SHP77 (cell line): ENCODE measurements at places on chromosomes 12 and 14.

DNA sequence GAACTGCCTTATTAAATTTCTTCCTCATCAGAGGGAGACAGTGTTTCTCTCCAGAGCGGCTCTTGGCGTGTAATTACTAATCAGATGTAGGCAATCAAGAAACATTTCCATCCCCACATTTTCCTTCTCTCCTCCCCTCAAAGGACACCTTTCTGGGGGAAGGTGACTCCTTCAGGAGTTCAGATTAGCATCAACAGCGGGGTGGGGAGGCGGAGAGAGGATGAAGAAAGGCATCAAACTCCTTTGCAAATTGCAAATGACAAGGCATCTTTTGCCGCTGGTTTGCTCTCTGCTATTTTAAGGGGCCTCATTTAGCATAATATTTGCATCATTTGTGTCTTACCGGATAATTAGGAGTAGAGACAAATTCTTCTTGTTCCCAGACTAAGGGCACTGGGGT lies 231.7 kb upstream of the SRRM4 start:
- DNase-seq = no peak

DNA sequence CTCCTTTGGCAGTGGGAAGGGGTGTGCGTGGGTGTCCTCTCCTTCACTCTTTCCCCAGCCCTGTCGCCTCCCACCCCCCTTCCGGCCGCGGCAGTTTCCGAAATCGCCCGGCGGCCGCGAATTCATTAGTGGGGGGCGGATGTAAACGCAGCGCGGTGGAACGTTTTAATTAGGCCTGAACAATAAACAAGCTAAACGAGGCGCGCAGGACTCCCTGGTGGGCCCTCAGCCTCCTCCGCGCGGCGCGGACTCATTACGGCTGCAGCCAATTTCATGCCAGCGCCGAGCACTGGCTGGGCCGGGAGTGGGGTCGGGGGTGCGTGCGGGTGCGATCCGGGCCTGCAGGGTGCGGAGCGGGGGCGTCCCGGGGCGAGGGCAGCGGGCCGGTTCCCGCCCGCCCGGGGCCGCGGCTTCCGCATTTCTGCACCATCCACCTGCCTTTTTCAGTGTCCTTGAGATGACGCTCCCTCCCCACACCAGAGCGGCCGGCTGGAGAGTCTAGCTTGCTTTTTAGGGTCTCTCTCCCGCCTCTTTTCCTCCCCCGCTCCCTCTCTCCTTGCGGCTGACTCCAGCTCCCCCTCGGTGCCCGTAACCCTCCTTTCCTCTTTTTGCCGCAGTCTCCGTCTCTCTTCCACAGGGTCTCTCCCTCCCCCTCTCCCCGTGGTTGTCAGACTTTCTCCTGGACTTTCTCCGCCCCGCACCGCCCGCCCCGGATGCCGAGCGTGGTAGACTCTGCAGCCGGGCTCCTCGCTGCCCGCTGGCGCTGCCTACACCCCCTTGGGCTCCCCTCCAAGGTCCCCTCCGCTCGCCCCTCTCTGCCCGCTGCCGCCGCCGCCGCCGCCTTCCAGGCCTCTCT lies at the start of gene CISTR:
CISTR (minus strand) TSS at position 644 of the 856 bp plus-strand sequence.
- no peak for DNase-seq

- no peak for DNase-seq
These were observed 49.8 kb downstream of the NTS start for GRCh38 chr12:85923767-85924331.

GRCh38 chr12:88035271-88035906 lies 6.2 kb upstream of the C12orf50 start:
- DNase-seq = peak; percentile 85

DNA sequence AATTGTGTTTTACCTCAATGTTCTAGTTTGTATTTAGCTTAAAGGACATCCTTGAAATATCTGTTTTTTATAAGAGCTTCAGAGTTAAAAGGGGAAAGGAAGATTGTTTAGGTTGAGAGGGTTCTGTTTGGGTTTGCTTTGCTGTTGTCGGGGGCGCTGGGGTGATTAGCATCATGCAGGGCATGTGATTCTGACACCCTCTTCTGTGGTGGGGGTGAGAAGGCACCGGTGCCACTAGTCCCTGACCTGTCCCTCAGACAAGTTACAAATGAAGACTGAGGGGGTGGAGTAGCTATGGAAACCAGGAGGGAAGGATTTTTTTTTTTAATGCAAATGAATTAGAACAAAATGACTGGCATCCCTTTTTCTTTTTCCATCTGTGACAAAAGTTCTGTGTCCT lies 291.3 kb downstream of the RPAP3 start:
- no peak for DNase-seq

DNA sequence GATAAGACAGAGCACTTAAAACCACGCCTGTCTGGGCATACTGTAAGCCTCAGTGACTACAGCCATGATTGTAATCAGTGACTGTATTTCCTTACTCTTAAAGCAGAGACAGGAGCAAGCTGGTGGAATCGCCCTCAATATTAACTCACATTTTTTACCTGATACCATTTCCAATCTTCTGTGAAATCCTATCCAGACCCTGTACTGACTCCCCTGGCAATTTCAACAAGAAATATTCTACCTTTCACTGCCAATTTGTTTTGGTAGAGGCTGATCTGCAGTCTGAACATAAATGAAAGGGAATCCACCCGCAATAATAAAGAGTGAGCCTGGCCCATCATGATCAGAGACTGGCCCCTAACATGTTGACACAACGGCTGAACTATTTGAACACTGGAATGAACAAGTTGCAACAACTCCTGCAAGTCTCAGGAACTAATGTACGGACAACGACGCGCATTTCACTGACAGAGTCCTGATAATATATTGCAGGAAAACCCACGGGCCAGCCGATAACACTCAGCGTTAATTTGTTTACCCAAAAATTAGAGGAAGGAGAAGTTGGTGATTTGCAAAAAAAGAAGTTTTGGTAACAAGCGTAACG lies 195.5 kb upstream of the BTG1 start:
- no peak for DNase-seq

DNA sequence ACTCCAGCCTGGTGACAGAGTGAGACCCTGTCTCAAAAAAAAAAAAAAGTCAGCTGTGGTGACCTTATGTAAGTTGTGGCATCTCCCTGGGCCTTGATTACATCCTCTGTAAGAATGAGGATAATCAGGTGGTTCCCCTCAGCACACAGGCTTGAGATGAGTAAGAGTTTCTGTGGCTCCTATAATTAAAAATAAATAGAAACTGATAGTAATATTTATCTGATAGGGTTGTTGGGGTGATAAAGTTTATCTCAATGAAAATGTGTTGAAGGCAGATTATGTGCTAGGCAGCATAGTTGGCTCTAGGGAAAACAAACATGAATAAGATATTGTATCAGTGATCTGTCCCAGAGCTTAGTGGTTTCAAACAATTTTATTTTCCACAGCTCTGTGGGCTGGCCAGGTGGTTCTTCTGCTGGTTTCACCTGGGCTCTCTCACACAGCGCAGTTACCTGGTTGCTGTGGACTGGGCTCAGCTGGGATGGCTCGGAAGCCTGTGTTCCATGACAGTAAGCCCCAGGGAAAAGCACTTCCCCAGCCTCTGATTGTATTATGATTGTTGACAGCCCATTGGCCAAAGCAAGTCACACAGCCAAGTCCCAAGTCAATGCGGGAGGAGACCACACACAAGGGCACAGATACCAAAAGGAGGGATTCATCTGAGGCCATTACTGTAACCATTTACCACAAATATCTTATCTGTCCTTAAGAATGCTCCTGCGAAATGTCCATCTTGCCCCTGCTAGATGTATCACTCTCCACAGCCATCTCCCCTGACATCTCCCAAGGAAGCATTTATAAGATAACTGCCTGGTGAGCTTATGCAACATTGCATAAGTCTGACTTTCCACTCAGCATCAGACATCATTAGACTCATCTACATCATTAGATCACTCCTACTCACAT lies 151.7 kb downstream of the NUAK1 start:
- DNase-seq = no peak

DNA sequence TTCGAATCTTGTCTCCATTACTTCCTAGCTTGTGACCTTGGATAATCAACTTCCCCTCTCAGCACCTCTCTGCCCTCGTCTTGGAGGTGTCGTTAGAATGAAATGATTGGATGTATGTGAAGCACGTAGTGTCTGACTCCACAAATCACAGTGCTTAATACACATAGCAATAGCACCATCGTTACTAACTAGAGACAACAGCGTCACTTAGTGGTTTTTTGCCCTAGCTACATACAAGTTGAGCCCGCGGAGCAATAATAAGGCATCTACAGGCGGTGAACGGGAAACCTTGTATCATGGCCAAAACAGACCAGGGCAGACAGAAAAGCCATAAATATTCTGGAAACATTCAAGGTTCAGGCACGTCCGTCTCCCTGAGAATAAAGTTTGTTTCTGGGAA lies 154.9 kb downstream of the ASCL4 start:
- DNase-seq = peak; percentile 47

DNA sequence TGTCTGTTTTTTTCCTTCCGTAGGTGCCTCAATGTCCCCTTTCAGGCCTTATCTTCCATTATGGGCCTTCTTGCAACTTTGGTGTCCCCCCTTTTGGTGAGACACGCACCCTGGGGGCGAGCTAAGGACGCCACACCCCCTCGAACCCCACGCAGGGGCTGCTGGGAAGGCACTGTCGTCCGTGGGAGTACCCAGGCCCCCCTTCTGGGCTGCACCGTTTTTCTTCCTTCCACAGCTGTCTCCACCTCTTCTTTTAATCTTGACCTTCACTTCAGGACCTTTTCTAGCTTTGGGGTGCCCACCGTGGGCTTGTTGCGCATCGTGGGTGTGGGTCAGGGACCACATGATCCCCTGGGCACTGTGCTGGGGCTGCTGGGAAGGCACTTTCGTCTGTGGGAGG lies 271.8 kb downstream of the ALG10 start:
- DNase-seq = no peak

GRCh38 chr12:34109390-34109789 lies 87.1 kb downstream of the ALG10 start:
- DNase-seq = no peak

- no peak for DNase-seq
These were observed 19.9 kb downstream of the BDKRB2 start for GRCh38 chr14:96224480-96225096.

DNA sequence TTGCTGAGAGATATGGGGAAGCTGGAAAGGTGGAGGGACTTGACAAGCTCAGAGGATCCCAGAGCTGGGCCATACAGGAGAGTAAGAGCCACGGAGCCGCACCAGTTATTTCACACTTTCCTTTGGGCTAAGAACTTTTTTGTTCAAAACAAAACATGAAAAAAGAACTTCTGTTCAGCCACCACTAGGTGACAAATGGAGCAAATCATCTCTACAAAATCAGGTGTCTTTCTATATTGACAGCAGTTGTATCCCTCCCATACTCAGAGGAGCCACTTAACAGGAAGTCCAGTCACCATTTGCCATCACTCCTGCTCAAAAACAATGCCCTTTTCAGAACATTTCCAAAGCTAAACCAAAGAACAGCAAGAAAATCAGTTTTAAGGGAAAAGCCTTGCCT lies 70.3 kb upstream of the DBX2 start:
- no peak for DNase-seq

GRCh38 chr14:93702946-93703345 lies 85.3 kb downstream of the PRIMA1 start:
- no peak for DNase-seq

- no peak for DNase-seq
These were observed 231.1 kb upstream of the FKBP4 start for GRCh38 chr12:2563709-2564108.

DNA sequence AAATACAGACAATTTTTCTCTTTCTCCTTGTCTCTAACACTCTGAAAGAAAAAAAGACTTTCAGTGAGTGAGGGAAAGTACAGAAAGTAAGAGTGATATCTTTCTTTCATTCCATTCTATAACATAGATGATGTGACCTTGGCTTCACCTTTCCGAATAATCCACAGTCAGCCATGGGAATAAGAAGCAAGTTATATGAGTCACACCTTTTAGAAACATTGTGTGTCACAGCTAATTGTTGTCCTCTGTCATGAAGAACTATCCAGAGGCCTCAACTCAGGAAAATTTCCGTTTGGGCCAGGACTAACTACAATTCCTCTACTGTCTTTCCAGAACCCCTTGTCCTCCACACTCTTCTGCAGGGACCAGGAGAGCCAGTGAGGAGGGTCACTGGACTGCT lies 209.7 kb upstream of the FAR2 start:
- no peak for DNase-seq

GRCh38 chr12:109951136-109951535 lies 45.0 kb downstream of the GIT2 start:
- no peak for DNase-seq

- no peak for DNase-seq
These were observed 180.5 kb downstream of the CAND1 start for GRCh38 chr12:67449591-67450052.

GRCh38 chr12:10341892-10342509 lies 34.3 kb downstream of the KLRD1 start:
- DNase-seq = no peak

GRCh38 chr12:70185301-70185700 lies 57.9 kb upstream of the CNOT2 start:
- DNase-seq = no peak

DNA sequence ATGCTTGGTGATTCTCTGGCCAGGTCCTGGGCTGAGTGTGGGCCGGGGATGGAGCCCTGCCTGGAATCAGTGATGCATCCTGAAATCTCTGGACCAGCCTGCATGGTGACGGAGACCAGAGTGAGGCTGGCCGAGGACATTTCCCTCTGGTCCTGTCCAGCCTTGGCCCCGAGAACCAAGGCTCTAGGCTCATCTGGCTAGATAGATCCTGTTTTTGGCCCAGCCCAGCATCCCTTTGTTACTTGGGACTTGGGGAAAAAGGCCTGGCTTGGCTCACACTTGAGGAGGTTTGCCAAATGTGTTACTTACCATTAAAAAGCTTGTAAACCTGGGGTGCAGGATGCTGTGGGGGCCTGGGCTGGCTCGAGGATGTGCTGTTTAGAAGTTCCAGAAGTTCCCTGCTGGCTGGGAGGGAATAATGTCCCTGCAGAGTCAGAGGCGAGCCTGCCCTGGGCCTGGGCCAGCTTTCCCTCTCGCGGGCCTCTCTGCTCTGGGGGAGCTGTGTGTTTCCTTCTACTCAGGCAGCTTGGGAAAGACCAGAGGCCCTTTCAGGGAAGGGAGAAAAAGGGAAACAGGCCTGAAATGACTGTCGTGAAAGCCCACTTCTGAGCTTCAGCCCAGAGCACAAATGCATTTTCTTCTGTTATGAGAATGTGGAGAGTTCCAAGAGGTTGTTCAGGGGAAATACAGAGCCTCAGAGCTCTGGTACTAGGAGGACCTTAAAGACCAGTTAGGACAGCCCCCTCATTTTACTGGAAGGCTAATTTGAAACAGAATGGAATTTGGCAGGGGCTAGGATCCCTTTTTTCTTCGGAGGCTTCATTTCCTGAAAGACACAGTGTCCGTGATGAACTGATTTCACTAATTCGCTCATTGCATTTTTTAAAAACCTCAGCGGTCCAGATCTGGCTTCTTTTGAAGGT lies 47.2 kb upstream of the CTDSP2 start:
- DNase-seq = no peak
